Spinal cord (tissue), 10 donors: ENCODE measurements at places on chromosomes 11 and 22. TPM values are rescaled to one million over a fixed set of nuclear protein-coding genes. Genes with fewer than 3 reads are reported as not detected.

Gene AMPD3
- polyA plus RNA-seq, result 14.3 TPM

Gene CSNK2A3
- 2.0 TPM for polyA plus RNA-seq

Gene KRTAP5-8
- 0.22 TPM for polyA plus RNA-seq

Gene OR4X1
- not detected for polyA plus RNA-seq

Gene SPDYC
- 0.17 TPM for polyA plus RNA-seq

Gene KCNJ1
- 0.43 TPM for polyA plus RNA-seq

Gene KRTAP5-2
- not detected for polyA plus RNA-seq

Gene CFAP300
- polyA plus RNA-seq, result 7.9 TPM

Gene RAG1
- 0.63 TPM for polyA plus RNA-seq

Gene KRTAP5-11
- polyA plus RNA-seq, result 1.0 TPM

Gene MCHR1
- polyA plus RNA-seq, result 7.3 TPM

Gene HOATZ
- polyA plus RNA-seq, result 6.5 TPM

Gene OR6A2
- not detected for polyA plus RNA-seq

Gene EFCAB6
- 2.8 TPM for polyA plus RNA-seq

Gene TMEM121B
- 12.7 TPM for polyA plus RNA-seq

Gene MIAT
- 93.7 TPM for polyA plus RNA-seq

Gene OSBPL5
- 54.0 TPM for polyA plus RNA-seq

Gene LARGE1
- polyA plus RNA-seq, result 43.5 TPM

Gene KRTAP5-10
- polyA plus RNA-seq, result 0.24 TPM

Gene MMP12
- polyA plus RNA-seq, result 0.09 TPM

Gene OTOG
- 0.23 TPM for polyA plus RNA-seq

Gene SCGB1D4
- not detected for polyA plus RNA-seq

Gene TIMP3
- polyA plus RNA-seq, result 182 TPM

Gene FOLH1
- polyA plus RNA-seq, result 5.8 TPM

Gene SLN
- polyA plus RNA-seq, result 0.62 TPM

Gene GDPD4
- not detected for polyA plus RNA-seq

Gene MS4A6A
- polyA plus RNA-seq, result 3.7 TPM

Gene RAB1B
- polyA plus RNA-seq, result 154 TPM

Gene LDHAL6A
- polyA plus RNA-seq, result 0.54 TPM

Gene TRIM6
- polyA plus RNA-seq, result 1.1 TPM

Gene KDM4D
- 2.6 TPM for polyA plus RNA-seq

Gene MPPED2
- 71.0 TPM for polyA plus RNA-seq

Gene LBHD1
- 10.2 TPM for polyA plus RNA-seq

Gene NFAM1
- 2.2 TPM for polyA plus RNA-seq
